ENCODE measurements at places on chromosomes 1 and 21.

DNA sequence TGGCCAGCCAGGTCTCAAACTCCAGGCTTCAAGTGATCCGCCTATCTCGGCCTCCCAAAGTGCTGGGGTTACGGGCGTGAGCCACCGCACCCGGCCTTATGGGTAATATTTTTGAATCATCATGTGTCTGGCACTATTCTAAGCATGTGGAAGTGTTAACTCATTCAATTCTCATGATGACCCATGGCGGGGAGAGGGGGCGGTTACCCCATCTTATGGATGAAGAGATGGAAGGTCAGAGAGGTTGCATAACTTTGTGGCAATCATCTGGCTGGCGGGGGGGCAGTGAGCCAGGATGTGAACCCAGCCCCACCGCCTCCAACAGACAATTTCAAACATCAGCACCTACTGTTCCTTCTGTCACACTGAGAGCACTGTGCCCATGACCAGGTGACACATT is 11.5 kb upstream of the TAS1R2 start:
- no peak for DNase-seq

GRCh38 chr1:154405747-154406571 is 816 bp downstream of the IL6R start:
- peak; percentile 73 for DNase-seq

- DNase-seq, result no peak
Observed at GRCh38 chr21:38349111-38349746, 92.4 kb downstream of the KCNJ15 start.

GRCh38 chr1:210407887-210408252 is 79.2 kb downstream of the HHAT start:
- DNase-seq, result no peak

- DNase-seq, result no peak
Observed at GRCh38 chr1:61124696-61125095, 42.3 kb downstream of the NFIA start.

DNA sequence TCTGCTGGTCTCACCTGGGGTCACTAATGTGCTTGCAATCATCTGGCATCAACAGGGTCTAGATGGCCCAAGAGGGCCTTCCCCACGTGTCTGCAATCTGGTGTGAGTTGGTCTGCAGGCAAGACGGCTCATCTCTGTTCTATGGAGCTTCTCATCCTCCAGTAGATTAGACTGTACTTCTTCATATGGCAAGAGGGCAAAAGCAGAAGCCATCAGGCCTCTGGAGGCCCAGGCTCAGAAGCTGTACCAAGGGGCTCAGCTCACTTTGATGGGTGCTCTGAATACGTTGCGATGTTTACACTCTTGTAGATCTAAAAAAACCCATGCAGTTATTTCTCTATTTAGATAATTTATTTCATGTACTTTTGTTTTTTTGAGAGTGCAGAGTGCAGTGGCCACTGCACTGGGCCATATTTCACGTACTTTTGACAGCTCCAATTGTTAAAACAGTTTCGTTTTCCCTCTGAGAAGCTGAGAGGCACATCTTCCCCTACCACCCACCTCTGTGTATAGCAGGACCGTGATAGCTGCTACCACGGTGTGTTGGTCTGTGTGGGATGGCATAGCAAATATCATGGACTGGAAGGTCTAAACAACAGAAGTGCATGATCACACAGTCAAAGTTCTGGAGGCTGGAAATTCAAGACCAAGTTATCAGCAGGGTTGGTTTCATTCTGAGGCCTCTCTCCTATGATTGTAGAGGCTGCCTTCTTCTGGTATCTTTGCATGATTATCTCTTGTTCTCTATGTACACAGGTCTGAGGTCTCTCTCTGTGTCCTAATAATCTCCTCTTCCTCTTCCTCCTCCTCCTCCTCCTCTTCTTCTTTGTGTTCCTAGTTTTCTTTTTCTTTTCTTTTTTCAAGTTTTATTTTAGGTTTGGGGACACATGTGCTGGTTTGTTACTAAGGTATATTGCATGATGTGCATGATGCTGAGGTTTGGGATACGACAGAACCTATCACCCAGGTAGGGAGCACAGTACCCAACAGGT is 17.0 kb downstream of the CITED4 start:
- no peak for DNase-seq

DNA sequence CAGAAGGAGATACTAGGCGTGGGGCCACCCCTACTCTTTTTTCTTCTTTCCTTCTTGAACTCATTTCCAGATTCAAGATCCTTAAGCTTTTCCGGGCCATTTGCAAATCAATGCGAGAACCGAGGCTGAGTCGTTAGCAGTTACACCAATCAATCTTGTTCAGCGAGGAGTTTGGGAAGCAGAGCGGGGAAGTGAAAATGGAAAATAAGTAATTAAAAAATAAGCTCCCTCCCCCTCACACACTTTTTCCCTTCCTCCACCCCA is 1.7 kb upstream of the NEGR1 start:
- DNase-seq, result no peak

- no peak for DNase-seq
Observed at GRCh38 chr1:226520640-226521355, 27.8 kb upstream of the STUM start.

GRCh38 chr1:9345471-9345870 is 52.8 kb downstream of the SPSB1 start:
- no peak for DNase-seq

DNA sequence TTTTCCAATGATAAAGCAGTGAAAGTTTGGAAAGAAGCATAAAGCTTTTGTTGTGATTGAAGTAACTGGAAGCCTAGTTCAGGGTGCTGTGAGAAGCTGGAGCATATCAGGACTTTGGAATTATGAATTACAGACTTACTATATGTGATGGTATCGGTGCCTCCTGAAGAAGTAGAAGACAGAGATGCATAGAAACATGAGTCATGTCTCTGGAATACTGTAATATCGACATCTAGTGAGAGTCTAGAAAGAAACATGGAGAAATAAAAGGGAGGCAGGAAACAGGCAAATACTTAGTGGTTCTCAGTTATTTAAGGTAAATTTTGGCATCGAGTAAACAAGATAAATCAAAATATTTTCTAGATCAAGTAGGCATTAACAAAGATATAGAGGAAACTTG is 103.0 kb downstream of the CAMTA1 start:
- DNase-seq, result no peak

DNA sequence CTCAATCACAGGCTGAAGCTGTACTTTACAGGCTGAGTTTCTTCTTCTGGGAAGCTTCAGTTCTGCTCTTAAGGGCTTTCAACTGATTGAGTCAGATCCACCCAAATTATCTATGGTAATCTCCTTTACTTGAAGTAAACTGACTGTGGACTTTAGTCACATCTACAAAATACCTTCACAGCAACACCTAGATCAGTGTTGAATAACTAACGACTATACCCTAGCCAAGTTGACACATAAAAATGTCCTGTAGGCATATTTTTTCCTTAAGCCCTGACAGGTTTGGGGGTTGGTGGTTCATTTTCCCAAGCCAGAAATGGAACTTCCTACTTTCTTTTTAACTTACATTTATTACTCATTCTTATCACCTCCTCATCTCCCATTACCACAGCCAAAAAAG is 42.9 kb upstream of the PRKACB start:
- DNase-seq, result no peak

- DNase-seq, result no peak
Observed at GRCh38 chr21:42300045-42300583, 15.1 kb downstream of the TFF3 start.

DNA sequence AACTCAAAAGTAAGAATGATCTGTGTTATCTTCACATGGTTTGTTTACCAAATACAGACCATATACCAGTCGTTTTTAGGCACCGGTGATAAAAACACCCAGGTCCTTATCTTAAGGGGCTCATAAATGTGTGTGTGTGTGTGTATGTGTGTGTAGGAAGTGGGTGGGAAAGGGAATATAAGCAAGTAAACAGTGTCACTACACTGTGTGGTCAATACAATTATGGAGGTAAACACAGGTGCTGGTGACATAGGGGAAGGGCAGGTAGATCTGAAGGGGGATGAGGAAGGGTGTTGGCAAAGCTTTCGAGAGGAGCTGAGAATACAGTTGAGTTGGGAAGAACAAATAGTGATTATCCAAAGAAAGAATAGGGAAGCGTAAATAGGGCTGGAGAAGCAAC is 19.1 kb upstream of the MRPS6 start:
- no peak for DNase-seq

- no peak for DNase-seq
Observed at GRCh38 chr1:159088546-159089183, 12.1 kb upstream of the AIM2 start.

- DNase-seq, result no peak
Observed at GRCh38 chr1:236143104-236143948, 987 bp downstream of the GPR137B start.

DNA sequence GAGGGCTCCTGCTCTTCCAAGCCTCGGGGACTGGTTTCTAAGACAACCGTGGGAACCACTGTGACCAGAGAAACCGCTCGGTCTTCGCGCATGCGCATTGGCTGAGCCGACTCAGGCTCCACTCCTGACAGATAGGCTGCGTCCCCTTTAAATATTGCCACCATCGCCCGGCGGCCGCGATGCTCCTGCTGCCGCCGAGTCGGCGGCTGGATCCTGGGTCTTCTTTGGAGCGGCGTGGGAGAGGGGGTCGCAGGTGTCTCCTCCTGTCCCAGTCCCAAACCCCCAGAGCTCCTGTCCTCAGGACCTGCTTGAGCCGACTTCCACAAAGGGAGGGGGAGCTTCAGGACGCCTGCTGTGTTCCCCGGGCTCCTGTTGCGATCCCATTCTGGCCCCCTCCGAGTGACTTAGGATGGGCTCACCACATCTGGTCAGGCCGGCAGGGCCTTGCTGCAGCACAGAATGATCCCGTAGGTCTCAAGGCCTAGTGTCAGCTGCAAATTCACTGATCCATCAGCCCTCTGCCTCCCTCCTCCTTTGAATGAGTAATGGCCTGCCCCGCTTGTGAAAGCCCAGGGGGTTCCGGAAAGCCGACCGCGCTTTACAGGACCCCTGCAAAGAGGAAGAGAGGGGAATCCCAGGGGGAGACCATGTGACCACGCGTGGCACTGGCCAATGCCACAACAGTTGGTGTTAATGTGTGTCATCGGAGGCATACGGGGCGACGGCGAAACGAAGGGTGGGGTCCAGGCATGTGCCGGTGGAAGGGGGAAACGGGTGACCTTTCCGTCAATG is 683.2 kb upstream of the TPTE start:
- DNase-seq, result no peak

GRCh38 chr1:99808391-99809115 is 41.6 kb upstream of the AGL start:
- no peak for DNase-seq

GRCh38 chr1:240909701-240910457 is 297.9 kb upstream of the GREM2 start:
- no peak for DNase-seq

GRCh38 chr1:167710836-167711235 is 10.9 kb upstream of the MPZL1 start:
- DNase-seq, result no peak

GRCh38 chr1:46682064-46682463 is 10.4 kb downstream of the TEX38 start:
- no peak for DNase-seq

DNA sequence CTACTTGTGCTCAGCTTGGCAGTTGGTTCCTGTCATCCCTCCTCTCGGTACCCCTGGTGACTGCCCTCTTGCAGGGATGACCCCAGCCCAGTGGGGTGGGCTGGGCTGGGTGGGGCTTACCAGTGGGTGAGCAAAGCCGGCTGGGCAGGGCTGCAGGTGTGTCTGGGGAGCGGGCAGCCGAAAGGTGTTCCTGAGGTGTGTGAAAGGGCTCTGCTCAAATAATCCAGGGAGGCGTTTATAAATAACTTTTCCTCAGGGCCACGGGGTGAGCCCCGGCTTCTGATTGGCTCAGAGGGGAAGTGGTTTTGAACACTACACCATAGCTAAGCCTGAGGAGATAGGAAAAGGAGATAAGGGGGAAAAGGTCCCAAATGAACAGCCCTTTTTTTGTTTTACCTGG is at the start of gene SLC26A9:
TSS of gene SLC26A9 (minus strand) at position 212 of the 400 bp plus-strand sequence. CDS start 7,636 bp downstream, outside the sequence.
- DNase-seq, result no peak

GRCh38 chr1:226481133-226481532 is 67.4 kb upstream of the STUM start:
- no peak for DNase-seq

DNA sequence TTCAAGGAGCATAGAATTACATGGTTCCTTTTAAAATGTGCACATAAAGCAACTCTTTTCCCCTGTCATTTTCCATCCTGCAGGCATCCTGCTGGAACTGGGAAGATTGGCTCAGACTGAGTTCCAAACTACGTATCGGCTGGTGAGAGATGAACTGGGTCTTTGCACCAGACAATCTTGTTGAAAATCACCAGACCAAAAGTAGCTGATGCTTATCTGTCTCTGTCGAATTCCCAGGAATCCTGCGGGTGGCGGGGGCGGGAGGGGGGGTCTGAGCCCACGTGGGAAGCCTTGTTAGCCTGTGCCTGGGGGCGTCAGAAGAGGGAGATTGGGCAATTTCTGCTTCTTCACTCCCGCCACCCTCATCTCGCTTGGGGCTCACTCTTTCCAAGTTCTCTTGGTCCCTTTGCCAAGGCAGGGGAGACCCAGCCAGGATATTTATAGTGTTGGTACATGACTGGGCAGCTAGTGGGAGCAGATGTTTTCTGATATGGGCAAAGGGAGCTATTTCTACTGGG is 90.1 kb upstream of the SLC25A33 start:
- no peak for DNase-seq

GRCh38 chr1:39681999-39682398 is 9.2 kb downstream of the HPCAL4 start:
- no peak for DNase-seq

- DNase-seq, result peak; percentile 75
Observed at GRCh38 chr1:34984793-34985608, at the start of gene TMEM35B. TSS of gene TMEM35B (minus strand) at chr1:34985347. CDS start at chr1:34985305, 42 bp downstream.

- DNase-seq, result no peak
Observed at GRCh38 chr1:100717218-100717617, 2.3 kb upstream of the VCAM1 start.

- no peak for DNase-seq
Observed at GRCh38 chr1:32286763-32287162, 5.1 kb upstream of the HDAC1 start.

- no peak for DNase-seq
Observed at GRCh38 chr1:183909672-183910071, 104.8 kb downstream of the RGL1 start.

DNA sequence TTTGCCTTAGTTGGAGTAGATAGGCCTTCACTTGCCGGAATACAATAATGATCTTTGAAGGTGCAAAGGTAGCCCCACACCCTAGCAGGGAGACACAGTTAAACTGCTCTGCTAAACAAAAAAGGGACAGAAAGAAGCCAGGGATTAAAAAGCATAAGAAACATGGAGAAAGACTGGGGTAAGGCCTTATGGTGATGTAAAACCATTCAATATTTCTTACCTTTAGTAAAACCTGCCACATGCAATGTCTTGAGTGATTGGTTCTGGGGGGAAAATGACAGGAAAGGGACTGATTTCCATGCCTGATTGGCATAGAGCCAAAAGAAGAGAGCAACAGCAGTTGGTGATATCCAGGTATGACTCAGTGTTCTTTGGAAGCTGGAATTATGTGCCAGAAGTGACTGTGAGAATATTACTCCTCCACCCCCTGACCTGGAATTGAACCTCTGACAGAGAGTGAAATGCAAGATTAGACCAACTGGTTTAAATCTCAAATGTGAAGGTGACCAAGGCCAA is 8.1 kb downstream of the DNASE2B start:
- no peak for DNase-seq

All from left lobe of liver (tissue), 2 donors.